ENCODE measurements at places on chromosomes 2 and 18.

DNA sequence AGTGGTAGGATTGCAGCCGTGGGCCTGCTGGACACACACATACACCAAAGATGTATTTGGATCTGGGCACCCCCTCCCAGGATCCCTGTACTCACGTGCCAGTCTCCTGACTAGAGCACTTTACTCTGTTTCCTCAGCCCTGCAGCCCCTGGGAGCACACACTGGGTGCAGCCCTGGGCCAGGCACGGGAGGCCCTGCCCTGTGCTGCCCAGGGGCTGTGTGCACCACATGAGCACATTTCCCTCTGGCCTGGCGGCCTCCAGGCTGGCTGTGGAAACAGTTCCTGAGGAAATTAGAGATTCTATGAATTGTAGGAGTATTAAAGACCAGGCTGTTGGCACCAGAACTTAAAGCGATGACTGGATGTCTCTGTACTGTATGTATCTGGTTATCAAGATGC is 45.4 kb downstream of the BCL2L11 start:
- no peak for DNase-seq

GRCh38 chr2:107107351-107107750 is 221.4 kb upstream of the ST6GAL2 start:
- no peak for DNase-seq

DNA sequence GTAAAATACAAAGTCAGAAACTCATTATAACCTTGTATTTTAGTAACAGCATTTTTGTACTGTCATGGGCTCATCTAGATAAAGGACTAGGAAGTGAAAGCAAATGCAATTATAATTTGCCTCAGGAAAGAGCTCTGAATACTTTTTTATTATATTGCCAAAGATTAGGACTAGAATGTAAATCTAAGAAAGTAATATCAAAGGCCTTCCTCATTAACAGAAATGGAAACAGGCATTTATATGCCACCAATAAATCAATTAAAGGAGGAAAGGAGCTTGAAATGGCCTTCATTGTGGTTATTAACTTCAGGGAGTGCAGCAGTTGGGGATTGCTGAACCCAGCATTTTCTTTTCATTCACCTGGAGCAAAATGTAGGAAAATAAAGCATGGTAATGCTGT is 39.6 kb downstream of the DTNA start:
- no peak for DNase-seq

DNA sequence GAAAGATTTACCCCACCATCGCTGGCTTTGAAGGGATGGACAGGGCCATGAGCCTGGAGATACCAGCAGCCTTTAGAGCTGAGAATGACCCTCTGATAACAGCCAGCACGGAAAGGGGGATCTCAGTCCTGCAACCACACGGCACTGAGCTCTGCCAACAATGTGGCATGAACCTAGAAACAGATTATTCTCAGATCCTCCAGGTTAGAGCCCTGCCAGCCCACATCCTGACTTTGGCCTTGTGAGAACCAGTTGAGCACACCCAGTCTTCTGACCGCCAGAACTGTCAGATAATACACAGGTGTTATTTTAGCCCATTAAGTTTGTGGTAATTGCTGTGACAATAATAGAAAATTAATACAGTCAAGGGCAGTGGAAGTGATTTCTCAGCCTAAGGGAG is 9.4 kb upstream of the GNLY start:
- DNase-seq = no peak

GRCh38 chr2:164802095-164802707 is 39.4 kb downstream of the COBLL1 start:
- no peak for DNase-seq

DNA sequence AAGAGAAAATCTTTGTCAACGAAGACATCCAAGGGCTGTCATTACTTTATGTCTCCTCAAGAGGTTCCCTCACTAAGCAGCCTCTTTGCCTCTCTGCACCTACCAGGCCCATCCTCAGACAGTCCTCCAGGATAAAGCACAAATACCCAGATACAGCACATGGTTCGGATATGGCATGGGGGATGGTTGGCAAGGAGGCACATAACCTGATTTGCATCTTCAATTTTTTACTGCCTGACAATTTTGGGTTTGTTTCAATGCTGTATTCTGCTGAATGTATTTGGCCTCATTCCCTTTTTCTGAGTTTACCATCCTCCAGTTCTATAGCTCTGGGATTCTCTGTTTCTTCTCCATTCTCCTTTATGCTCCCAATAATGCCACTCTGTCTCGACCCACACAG is 78.8 kb downstream of the VIT start:
- DNase-seq = no peak

DNA sequence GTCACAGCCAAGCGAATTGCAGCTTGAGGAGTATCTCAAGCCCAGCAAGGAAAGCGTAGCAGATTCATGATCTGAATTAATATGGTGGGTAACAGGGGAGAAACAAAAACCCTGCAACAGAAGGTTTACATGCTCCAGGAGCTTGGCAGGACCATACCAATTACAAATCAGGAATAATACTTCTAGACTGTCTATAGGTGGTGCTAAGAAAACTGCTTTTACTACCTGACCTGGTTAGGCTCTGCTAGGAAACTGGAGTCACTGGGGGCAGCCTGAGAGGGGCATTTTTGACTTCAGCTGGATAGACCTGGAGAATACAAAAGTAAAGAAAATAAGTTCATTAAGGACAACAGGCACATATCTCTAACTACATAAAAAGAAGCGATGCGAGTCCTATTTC is 24.6 kb upstream of the SPOPL start:
- DNase-seq = no peak

- no peak for DNase-seq
These were observed 68.7 kb upstream of the PSMD14 start for GRCh38 chr2:161239326-161240109.

DNA sequence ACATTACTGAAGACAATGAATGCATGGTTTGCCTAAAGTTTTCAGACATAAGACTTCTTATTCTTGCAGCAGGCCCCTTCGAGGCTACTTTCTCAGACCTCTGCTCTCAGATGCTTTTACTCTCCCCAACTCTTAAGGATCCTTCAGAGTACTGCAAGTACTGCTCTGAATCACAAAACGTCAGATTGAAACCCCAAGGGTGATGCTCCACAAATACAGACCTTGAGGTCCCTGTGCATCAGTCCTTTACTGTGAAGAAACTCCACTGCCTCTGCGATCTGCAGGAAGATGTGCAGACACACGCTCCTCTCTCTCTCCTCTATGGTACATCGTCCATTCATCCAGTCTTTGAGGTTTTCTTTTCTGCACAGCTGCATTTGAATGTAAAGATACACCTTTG is 52.8 kb downstream of the EIF2AK3 start:
- no peak for DNase-seq

- no peak for DNase-seq
These were observed 617.0 kb upstream of the CDH2 start for GRCh38 chr18:28793901-28794300.

DNA sequence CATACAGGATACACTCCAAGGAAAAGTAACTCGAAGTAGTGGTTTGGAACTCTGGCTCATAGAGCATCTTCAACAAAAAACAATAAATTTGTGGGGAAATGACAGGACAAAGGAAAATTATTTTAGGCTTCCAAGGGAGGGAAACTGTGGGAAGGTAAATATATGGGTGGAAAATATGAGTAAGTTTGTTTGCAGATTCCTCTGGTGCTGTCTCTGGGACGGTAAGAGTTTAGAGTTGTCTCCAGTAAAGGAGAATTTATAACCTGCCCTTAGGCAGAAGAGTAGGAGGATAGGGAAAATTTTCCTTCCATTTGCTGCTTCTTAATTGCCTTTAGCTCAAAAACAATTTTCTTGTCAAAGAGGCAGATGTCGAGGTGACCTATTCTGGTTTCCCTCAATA is 19.3 kb downstream of the HNMT start:
- no peak for DNase-seq

Data from NCI-H2029 treated with DMSO at 0.1 percent for 48 hours (cell line).